ENCODE measurements at places on chromosomes 5 and 9.

DNA sequence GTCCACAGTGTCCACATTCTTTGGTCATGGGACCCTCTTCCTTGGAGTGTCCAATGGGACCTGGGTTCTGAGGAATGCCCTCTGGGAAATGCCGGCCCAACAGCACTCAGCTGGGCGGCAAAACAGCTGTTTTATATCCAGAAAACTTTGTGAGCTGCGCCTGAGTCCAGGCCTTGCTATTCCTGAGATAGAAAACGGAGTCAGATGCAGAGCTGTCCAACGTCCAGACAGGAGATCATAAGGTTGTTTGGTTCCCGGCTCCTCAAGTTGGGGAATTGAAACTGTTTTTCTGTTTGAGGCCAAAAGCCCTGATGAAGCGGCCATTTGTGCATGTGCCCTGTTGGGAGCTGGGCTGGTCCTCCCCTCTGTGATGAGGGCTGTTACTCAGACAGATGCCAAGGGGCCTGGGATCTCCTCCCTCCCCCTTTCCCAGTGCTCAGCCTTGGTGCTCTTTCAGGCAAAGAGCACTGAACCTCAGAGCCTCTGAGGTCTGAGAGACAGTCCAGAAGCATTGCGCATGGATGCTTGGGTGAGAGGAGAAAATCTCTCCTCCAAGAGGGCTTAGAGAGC lies 66.6 kb upstream of the GARNL3 start:
- no peak for DNase-seq

GRCh38 chr5:78129597-78129996 lies 164.9 kb downstream of the AP3B1 start:
- DNase-seq, result no peak

GRCh38 chr5:139926797-139927503 lies 116.1 kb downstream of the NRG2 start:
- no peak for DNase-seq

GRCh38 chr5:135642934-135643333 lies 64.1 kb upstream of the CXCL14 start:
- DNase-seq, result no peak

GRCh38 chr9:18866121-18866831 lies 166.7 kb downstream of the SAXO1 start:
- no peak for DNase-seq

GRCh38 chr5:179698935-179699615 lies at the start of gene CANX:
Gene CANX (plus strand): TSS chr5:179698967. CDS start chr5:179705682, 6,715 bp downstream.
- no peak for DNase-seq

DNA sequence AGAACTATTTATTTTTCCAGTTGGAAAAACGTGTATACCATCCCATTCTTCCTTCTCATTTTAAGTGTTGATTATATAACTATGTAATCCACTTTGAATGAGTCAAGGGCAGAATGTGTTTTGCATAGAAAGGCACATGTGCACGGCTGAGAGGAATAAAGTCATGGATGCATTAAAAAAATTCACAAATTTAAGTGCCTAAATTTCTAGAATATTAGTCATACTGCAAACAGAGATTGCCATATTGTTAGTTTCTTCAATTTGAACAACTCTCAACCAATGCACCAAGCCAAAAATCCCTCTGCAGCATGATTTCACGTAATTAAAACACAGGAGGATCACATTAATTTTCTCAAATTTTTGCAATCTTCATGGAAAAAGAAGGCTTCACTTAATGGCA lies 166.3 kb downstream of the MPDZ start:
- no peak for DNase-seq

DNA sequence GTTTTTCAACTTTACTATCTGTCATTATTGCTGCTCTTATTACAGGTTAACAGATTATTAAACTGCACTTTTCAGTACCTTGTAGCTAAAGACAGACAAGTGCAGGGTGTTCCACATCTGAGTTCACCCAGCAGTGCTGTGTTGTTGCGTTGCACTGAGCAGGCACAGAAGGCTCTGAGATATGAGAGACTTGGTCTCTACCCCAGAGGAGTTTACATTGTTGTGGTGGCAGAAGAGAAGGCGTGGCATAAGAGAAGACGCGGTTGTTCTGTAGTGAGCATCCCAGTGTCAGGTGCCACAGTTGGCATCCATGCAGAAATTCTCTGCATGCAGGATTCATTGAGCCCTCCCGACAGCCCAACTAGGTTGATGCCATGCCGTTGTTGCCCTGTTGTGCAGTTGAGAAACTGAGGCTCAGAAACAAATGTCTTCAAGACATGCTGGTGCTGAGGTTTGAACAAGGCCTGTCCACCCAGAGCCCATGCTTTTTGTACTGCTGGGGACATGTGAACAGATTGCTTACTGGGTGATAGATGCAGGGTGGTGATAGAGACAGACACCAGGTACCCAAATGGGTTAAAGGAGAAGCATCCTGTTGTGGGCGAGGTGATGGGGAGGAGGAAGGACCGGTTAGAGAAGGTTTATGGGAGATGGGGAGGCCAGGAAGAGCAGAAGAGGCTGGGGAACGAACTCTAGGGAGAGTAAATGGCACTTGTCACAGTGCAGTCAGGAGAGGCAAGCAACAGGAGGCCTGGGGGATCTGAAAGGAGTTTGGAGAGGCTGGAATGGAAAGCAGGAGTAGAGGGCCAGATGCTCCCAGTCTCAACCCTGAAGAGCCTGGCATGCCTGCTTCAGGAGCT lies 8.2 kb downstream of the ABL1 start:
- no peak for DNase-seq

GRCh38 chr5:44390351-44390750 lies 1.1 kb upstream of the FGF10 start:
- DNase-seq, result no peak

DNA sequence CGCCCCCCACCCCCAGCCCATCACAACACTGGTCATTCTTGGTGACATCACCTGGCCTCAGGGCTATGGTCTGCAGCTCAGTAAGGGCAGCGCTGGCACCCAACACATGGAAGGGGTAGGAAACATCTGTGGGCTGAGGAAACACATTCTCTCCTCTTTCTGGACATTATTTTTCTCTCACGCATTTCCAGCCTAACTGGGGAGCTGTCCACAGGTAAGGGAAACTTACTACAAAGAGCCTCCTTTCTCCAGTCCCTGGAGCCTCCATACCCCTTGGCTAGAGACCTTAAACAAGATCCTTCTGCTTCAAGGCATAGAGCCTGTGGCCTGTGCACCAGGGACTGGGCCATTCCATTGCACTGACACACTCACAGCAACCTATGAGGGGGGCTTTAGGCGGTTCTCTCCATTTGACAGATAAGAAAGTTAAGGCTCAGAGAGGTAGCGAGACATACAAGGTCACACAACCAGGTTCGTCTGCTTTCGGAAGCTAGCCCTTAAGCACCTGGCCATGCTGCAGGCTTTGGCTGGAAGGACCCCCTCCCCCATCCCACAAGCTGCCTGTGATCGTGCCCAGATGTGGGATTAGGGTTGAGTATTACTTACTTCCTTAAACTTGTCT lies 40.7 kb downstream of the CXXC5 start:
- DNase-seq, result no peak

DNA sequence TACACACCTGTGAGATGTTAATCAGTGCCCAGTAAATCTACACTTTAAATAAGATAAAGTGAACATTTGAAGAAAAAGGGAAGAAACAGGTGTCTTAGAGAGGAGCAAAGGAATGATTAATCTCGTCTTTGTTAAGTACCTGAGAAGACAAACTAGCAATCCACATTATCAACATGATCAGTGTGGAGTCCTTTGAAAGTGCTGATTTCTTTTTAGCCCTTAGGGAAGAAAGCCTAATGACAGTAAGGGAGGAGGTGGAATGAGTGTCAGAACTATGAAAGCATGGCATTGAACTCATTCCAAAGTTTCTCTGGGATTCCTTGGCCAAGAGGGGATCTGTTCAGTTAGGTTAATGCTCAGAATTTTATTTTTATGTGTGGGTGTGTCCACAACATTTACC lies 1109.0 kb upstream of the ACO1 start:
- no peak for DNase-seq
